ENCODE measurements at places on chromosomes 3 and 15.
A peak's percentile ranks its signal among the peaks of the same experiment; 100 is the strongest.

GRCh38 chr15:33834892-33835743, 133.2 kb upstream of the CHRM5 start:
- no peak for DNase-seq

- DNase-seq: no peak
Measured at GRCh38 chr15:101233651-101234280, 18.1 kb downstream of the CHSY1 start.

GRCh38 chr15:80473286-80474223, 69.4 kb downstream of the ARNT2 start:
- DNase-seq: no peak

DNA sequence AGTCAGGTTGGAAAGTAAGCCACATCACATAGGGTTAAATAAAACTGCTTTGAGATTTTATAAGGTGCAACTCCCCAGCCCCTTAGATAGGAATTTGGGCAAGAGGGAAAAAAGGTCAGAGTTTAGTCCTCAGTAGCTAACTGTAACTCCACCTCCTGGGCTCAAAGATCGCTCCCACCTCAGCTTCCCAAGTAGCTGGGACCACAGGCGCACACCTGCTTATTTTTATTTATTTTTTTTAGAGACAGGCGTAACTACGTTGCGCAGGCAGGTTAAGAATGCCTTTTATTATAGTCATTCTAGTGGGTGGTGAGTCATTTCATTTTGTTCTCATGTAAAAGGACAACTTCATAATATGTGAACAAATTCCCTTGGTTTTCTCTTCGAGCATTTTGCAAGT, 14.7 kb downstream of the TM2D3 start:
- no peak for DNase-seq

- DNase-seq: peak; percentile 31
Measured at GRCh38 chr3:187063286-187064121, 75.8 kb downstream of the RPL39L start.

GRCh38 chr15:69943637-69944036, 154.1 kb downstream of the TLE3 start:
- DNase-seq: no peak

DNA sequence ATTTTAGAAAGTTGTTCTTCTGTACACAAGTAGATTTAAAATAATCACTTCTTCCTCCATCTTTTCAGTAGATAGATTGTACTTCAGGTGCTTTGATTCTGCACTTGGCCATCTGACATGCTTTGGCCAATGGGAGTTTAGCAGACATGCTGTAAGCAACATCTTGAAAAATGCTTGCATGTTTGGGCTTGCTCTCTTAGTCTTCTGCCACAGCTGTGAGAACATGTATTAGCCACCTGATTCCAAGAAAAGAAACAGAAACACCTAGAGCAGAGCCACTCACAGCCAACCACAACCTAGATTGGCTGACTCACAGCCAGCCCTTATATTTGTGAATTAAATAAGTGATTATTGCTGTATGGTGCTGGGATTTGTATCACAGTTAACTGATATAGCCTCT, 70.2 kb upstream of the GADL1 start:
- peak; percentile 14 for DNase-seq

GRCh38 chr15:36414670-36415069, 164.8 kb upstream of the CDIN1 start:
- DNase-seq: no peak

GRCh38 chr3:27224197-27224596, 145.0 kb downstream of the NEK10 start:
- no peak for DNase-seq

- DNase-seq: no peak
Measured at GRCh38 chr3:142802891-142803290, 79.1 kb downstream of the TRPC1 start.
